ENCODE measurements at places on chromosomes 1 and 21.

DNA sequence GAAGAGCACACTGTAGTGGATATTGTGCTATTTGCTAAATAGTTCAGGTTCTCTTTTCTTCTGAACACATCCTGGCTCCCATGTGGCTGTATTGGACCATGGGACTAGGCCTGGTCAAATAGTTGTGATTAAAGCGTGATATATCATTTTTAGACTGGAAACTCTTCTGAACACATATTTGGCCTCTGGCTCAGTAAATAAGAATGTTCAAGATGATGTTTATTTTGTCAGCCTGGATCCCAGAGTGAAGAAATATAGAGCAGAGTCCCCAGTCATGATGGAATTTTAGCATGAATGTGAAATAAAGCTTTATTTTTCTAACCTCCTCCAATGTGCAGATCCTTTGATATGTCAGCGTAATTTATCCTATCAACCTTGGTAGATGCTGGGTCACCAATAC is 542.6 kb downstream of the ADGRL2 start:
- DNase-seq: no peak

- peak; percentile 24 for DNase-seq
These were observed 27.7 kb downstream of the CR1L start for GRCh38 chr1:207672522-207673130.

GRCh38 chr21:34797921-34798535 is 129.2 kb downstream of the CLIC6 start:
- DNase-seq: no peak

DNA sequence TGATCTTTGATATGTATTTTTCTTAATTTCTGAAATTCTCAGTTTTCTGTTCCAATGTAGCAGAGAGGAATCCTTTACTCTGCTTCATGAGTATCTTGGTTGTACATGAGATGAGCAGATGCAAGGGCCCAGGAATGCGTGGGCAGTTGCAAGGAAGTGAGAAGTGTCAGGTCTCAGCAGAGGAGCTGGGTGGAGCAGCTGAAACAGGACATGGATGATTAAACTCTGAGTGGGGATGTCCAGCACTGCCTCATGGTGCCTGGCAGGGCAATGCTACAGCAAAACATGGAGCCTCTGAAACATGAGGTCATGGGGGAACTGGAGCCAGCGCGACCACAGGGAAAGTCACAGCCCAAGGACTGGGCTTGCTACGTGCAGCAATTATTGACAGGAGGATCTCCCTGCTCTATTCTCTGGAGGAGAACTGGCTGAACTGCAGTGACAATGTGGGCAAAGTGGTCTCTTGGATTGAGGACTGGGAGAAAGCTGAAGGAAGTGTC is 48.4 kb downstream of the COLGALT2 start:
- DNase-seq: peak; percentile 47

- no peak for DNase-seq
These were observed 492.8 kb downstream of the CAMTA1 start for GRCh38 chr1:7278045-7278444.

DNA sequence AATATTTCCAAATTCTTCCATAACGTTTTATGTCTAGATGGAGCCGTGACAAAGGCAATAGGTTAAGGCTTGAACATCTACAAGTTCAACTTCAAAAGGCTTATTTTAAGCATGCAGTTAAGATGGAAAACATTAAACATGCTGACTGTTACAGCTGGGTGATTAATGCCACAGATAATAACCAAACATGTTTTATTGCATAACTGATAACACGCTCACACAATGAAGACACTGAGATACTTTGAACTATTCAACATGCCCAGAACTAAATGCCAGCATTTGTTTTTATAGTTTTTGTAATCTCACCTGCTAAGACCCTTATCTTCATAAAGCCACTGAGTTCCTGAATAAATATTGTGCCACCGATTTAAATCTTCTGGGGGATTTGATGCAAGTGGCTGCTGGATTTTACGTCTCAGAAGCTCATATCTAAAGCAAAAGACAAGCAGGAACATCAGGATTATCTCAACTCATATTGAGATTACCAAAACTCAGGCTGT is 310.4 kb downstream of the KCTD3 start:
- no peak for DNase-seq

- DNase-seq: no peak
These were observed 51.1 kb downstream of the IER5 start for GRCh38 chr1:181139631-181140061.

GRCh38 chr1:93672069-93672468 is 9.6 kb downstream of the BCAR3 start:
- no peak for DNase-seq

GRCh38 chr1:65276197-65276939 is 33.0 kb upstream of the DNAJC6 start:
- no peak for DNase-seq

DNA sequence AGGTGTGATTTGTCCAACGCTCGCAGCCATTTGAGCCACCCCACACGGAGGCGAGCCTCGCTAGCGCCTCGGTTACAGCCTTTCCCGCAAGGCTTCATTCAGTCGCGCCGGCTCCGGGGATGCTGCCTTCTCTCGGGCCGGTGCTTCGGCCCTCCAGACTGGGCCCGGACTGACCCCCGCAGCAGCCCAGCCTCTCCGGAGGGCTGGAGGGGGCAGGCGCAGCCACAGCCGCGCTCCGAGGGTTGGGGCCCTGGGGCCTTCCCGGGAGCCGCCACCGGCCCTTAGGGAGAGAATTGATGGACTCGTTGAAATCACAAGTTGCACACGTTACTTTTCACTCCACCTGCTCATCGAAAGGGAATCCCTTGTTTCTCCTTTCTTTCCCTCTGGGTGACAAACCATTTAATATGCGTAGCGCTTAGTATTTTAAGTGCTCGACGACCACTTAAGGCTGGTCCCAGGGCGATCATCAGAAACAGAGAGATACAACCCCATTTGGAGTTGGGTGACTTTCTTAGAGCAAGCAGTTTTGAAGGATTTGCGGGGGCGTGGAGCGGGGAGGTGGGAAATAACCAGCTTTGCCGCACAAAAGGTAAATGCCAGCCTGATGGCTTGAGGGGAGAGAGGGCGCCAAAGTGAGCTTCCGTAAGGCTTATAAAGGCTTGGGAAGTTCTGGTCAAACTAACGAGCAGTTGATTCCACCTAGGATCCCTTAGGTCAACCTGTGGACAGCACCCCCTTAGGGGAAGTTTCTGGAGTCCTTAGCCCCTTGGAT is 24.6 kb upstream of the ENAH start:
- DNase-seq: no peak

DNA sequence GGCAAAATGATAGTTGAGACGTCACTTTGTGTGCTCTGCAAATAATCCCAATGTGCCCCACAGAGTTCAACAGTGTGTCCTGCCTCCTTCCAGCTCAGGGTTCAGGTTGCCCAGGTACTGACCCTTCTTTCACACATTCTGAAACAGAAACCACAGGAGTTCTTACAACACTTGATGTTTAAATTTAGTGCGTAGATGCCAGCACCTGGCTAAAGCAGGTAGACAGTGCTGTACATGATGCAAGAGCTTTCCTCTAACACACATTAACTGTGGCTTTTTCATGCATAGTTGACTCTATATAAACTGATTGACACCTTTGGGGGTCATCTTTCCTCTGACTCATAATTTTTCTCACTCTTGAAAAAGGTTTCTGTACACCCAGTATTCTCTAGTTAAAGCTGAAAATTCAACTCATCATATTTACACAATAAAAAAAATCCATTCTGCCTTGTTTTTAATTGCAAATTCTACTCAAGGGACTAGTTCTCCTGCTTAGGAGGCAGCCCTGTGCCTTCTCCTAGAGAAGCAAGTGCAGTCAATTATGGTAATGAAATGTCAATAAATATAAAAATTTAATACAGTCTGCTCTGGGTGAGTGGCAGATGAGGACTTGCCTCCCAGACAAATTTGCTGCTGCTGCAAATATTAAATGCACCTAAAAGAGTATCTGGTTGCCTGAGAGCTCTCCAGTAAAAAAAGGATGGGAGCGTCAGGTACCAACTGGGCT is 91.4 kb downstream of the NR5A2 start:
- DNase-seq: no peak

- DNase-seq: no peak
These were observed 60.7 kb upstream of the COG2 start for GRCh38 chr1:230581446-230582079.

DNA sequence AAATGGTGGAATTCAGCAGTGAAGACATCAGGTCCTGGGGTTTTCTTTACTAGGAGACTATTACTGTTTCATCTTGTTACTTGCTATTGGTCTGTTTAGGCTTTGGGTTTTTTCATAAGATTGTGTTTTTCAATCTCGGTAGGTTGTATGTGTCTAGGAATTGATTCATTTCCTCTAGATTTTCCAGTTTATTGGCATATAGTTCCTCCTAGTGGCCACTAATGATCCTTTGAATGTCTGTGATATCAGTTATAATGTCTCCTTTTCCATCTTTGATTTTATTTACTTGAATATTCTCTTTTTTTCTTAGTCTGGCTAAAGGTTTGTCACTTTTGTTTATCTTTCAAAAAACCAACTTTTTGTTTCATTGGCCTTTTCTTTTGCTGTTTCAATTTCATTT is 233.0 kb downstream of the RWDD3 start:
- DNase-seq: no peak

DNA sequence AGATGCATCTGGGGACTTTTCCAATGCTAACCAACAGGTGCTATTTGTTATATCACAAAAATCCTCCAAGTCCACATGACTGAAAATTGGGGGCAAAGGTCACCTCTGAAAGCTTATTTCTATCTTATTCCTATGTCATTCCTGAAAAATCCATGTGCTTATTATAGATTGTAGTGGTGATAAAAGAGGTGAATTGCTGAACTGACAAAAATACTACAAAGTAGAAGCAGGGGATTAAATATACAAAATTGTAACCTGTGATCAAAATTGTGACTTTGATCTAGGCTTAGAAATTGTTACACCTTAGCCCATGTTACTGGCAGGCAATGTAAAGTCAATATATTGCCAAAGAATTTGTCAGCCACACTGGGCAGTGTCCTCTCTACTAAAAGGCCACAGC is 62.3 kb downstream of the IER5 start:
- DNase-seq: no peak

DNA sequence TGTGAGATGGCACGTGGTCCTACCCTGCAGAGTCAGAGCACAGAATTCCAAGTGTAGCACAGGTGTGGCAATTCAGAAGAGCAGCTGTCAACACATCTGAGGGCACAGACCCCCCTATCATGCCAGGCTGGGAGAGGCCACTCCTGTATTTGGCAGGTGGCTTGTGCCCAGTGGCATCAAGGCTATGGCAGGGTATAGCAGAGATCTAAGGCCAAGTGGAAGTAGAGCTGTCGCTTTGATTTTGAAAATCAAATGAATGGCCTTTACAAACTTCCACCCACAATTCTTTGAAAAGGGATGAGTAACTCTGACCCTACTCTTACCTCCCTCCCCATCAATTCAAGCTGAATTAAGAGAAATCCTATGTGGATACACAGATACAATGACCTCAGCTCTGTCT is 13.4 kb downstream of the C1orf116 start:
- DNase-seq: no peak

GRCh38 chr1:172449585-172450523 is 6.0 kb upstream of the PIGC start:
- peak; percentile 80 for DNase-seq

DNA sequence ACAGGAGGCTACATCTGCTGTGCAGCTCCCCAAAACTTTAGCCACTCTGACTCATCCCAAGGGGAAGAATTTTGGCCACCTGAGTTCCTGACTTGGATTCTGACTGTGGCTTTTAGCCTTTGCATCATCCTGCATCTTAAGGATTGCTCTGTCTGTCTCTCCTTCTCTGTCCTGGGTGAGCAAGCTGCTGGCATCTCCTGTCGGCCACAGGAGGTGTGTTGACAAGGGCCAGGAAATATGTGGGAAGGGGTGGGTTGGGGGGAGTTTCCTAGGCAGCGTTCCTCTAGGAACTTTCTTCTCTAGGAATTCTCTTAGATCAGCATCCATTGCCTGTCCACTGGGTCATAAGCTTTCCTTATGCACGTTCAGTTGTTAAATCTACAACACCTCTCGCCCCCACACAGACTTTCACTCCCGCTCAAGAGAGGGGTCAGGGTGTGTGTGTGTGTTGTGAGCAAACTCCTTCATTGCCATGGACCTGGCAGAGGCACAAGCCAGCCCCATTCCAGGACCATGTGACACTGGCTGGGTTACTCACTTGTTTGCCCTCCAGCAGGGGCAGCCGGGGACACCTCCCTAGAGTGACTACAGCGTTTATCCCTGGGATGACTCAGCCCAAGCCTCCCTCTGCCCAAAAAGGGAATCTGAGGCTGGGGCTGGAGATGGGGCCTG is 145.0 kb upstream of the DUSP10 start:
- peak; percentile 87 for DNase-seq

- DNase-seq: no peak
These were observed 34.3 kb upstream of the CCDC27 start for GRCh38 chr1:3717715-3718601.

- no peak for DNase-seq
These were observed 28.7 kb upstream of the DIP2A start for GRCh38 chr21:46429754-46430681.

- DNase-seq: no peak
These were observed 1527.1 kb downstream of the PLA2G4A start for GRCh38 chr1:188355847-188356246.

DNA sequence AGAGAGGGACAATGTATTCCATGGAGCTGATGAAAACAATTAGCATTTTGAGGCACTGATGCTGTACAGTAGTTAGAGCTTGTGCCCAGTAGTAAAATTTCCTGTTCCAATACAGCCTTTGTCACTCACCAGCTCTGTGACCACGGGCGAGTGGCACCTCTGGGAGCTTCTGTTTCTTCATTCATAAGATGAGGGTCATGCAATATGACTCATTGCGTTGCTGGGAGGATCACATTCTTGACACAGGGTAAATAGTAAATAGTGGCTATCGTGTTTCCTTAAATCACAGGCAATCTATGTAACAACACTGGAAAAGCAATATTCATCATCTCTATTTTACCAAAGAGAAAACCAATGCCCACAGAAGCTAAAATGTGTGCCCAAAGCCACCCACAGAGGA is 4.5 kb upstream of the LRRC52 start:
- DNase-seq: peak; percentile 21

GRCh38 chr1:107501081-107501605 is 360.3 kb downstream of the NTNG1 start:
- DNase-seq: no peak

- DNase-seq: peak; percentile 68
These were observed 226.8 kb downstream of the LMX1A start for GRCh38 chr1:165129568-165130164.

- no peak for DNase-seq
These were observed 911 bp downstream of the LMO4 start for GRCh38 chr1:87329526-87330056.

DNA sequence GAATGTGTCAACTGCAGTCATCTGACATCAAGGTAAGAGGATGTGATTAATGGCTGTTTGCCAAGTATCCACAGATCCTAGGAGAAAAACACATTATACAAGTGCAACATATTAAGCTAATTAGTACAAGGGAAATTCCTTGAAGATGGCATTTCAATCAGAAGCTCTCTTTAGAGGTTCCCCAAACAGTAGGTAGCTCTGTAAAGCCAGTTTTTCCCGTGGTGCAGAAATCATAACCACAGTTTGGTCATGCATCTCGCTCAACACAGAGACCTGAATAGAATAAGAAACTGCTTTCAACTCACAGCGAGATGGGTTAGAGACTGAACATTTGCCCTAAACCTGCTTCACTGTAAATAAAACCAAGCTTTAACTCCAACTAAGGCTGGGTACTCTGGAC is 230.5 kb upstream of the CAMK1G start:
- no peak for DNase-seq

- DNase-seq: peak; percentile 25
These were observed 30.7 kb downstream of the EVI5 start for GRCh38 chr1:92754000-92754718.

GRCh38 chr1:229759037-229759435 is 133.0 kb downstream of the URB2 start:
- DNase-seq: peak; percentile 30

Data from urothelium cell line (cell line).